AG08396 (cell line): ENCODE measurements at places on chromosomes 1 and 21.
A peak's percentile ranks its signal among the peaks of the same experiment; 100 is the strongest.

DNA sequence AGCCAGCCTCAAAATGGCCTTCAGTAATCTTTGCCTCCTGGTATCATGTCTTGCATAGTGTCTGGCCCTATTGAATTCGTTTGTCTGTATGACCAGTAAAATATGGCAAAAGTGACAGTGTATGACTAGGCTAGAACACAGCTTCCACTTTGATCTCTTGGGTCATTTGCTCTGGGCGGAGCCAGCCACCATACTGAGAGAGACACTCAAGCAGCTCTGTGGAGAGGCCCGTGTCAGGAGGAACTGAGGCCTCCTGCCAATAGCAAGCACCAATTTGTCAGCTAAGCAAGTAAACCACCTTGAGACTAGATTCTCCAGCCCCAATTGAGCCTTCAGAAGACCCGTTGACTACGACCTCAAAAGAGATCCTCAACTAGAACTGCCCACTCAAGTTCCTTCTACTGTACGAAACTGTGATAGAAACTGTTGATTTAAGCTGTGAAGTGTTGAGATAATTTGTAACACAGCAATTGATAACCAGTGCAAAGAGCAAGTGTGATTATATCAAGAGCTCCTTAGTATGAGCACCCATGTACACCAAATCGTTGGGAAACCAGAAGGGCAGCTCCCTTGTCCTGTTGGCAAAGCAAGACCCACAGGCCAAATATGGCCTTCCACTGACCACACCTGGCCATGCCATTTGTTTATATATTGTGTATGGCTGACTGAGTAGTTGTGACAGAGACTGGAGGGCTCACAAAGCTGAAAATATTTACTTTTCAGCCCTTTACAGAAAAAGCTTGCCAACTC is 52.7 kb upstream of the SERBP1 start:
- DNase-seq: no peak

GRCh38 chr1:51756290-51756689 is 122.2 kb downstream of the NRDC start:
- DNase-seq: no peak

GRCh38 chr21:29920938-29921337 is 18.9 kb downstream of the GRIK1 start:
- DNase-seq: no peak

GRCh38 chr1:83131692-83131955 is 867.3 kb downstream of the TTLL7 start:
- DNase-seq: no peak

DNA sequence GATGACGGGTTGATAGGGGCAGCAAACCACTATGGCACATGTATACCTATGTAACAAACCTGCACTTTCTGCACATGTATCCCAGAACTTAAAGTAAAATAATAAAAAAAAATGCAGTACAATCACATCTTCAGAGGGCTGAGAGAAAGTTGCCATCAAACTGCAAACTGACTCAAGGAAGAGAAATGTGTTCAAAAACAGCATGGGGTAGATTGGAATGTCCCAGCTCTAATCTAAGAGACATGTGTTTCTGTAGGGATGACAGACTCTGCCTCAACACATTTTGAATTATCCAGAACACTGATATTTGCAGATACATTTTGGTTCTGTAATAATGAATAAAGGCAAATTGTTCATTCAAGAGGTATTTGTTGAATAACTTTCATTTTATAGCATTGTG is 171.2 kb upstream of the RUNX1 start:
- no peak for DNase-seq

- DNase-seq: no peak
Measured at GRCh38 chr1:151056149-151056548, 3.3 kb downstream of the CDC42SE1 start.

DNA sequence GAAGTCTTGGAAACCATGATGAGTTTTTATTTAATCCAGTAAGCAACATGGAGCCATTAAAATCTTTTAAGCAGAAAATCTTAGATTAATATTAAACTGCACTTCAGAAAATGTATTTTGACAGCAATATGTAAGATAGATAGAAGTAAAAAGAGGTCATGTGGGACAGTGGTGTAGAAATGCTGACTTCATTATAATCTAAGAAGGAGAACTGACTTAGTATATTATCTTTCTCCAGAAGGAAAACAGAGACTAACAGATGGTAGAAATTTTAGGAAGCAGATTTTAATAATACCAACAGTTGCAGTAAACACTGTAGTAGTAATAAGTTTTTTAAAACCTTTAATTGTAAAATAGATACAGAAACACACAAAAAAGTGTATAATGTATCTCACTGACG is 272.9 kb downstream of the TPR start:
- no peak for DNase-seq

DNA sequence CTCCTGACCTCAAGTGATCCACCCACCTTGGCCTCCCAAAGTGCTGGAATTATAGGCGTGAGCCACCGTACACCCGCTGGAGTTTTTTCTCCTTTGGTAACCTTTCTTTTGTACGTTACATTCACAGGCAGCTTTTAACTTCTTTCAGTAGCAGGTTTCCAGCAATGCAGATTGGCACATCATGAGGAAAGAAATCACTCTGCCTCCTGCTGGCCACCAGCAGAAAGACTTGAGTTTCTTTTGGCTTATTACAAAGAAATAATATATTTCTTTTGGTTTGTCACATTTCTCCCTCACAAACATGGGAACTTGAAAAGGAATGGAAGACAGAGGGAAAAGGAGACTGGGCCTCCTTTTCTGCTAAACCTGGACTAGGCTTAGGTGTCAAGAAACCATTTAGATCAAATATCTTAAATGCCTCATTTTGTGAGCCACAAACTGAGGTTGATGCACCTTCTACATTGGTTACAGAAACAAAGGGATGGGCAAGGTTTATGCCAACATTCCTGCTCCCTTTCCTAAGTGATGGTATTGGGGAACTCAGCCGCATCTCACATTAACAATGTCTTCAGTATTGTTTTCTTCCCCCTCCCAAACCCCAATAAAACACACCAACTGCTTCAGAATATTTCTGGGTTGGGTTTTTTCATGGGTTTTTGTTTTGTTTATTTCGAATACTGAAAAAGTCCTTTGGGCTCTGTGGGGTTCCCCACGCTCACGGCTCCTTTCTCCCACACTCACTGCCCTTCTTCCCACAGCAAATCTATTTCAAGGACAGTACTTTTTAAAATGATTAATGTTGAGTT is 7.7 kb downstream of the ENSA start:
- peak; percentile 45 for DNase-seq
